ENCODE measurements at places on chromosomes 13 and 19. TPM values are rescaled to one million over a fixed set of nuclear protein-coding genes. Genes with fewer than 3 reads are reported as not detected.

GRCh38 chr13:103312467-103312866 lies 246.2 kb upstream of the SLC10A2 start:
- no peak for DNase-seq

The LGALS14 gene
- 0.50 TPM for total RNA-seq

GRCh38 chr13:113820813-113821651 lies 42.8 kb downstream of the GAS6 start:
- DNase-seq = no peak

DNA sequence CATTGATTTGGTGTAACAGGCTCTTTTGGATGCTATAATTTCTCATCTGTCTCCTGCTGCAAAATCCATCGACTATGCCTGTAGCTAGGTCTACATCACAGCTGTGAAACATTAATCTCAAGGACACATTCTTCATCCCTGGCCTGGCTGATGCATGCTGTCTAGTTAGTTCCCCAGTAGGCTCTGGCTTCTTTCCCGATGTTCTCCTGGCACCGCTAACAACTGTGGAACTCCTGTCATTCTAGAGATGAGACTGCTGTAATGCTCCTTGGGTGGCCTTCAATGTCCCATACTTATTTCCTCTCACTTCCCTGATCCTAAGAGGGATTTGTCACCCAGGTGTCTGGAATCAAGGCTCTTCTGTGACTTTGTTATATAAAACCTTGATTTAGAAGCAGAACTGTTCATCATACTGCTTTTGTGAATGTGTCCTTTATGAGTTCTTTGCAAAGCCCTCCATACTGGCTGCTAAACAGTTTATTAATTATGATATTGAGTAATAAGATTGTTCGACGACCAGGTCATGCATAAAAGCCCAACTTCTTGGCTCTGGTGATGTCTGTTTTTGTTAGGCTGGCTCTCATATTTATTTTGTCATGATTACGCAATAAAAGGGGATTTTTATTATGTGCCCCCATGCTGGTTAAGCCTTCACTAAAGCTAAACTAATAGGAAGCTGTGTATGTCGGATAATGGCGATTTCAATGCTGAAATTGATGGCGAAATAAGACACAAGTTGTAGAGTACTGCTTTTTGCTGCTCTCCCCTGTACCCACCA lies 227.5 kb downstream of the DCT start:
- no peak for DNase-seq

DNA sequence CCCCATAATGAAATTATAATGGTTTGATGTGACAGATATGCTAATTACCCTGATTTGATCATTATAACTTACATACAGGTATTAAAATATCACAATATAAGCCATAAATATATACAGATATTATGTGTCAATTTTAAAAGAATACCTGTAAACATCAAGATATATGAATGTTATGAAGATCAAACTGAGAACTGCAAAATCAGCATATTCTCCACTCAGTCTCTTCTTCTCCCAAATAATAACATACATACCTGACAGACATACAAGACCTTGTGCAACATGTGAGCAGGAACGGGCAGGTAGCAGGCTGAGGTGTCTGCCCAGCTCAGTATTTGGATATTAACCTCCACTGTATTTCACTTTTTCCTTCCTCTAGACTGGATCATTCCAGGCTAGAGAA lies 547.2 kb downstream of the UQCRFS1 start:
- DNase-seq = no peak

- DNase-seq = no peak
Measured at GRCh38 chr19:30673336-30673735, 301.2 kb downstream of the ZNF536 start.

- no peak for DNase-seq
Measured at GRCh38 chr13:113140677-113141600, 17.5 kb upstream of the PROZ start.

The ANKLE1 gene
- 6.8 TPM for total RNA-seq

The CPT1C gene
- 98.3 TPM for total RNA-seq

DNA sequence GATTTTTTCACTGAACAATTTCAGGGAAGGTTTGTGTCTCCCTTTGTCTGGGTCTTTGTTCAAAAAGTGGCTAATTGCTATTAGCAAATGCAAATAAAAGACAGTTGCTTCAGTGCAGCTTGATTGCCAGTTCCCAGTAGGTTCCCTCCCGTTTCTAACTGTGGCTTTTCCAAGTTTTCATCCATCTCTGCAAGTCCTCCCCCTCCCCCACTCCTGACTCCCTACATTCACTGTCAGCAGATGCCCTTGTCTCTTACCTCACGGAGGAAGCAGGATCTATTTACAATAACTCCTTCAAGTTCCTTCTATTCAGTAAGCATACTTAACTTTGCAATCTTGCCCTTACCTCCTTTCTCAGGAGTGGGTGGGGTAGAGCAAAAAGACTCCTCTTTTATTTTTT lies 55.4 kb upstream of the SCEL start:
- no peak for DNase-seq

- DNase-seq = no peak
Measured at GRCh38 chr13:99624936-99625540, 123.8 kb downstream of the TM9SF2 start.

The LRRC63 gene
- total RNA-seq = not detected

Data from H1 (cell line).